Endothelial cell of umbilical vein (primary cell): ENCODE measurements at places on chromosomes 1 and 21. TPM values are rescaled to one million over a fixed set of nuclear protein-coding genes. Genes with fewer than 3 reads are reported as not detected.

TFF2 gene
- polyA plus RNA-seq, result not detected in 2 replicates

ITLN2 gene
- 0.32 and 0.46 TPM in 2 replicates for polyA plus RNA-seq

AJAP1 gene
- not detected in 2 replicates for polyA plus RNA-seq

SLFNL1 gene
- polyA plus RNA-seq, result 0.14 and 0.25 TPM in 2 replicates

OR14K1 gene
- not detected in 2 replicates for polyA plus RNA-seq

SHISA4 gene
- polyA plus RNA-seq, result 78.2 and 95.1 TPM in 2 replicates

CYP4A11 gene
- polyA plus RNA-seq, result not detected in 2 replicates

CNTN2 gene
- polyA plus RNA-seq, result not detected in 2 replicates

RGS13 gene
- polyA plus RNA-seq, result not detected in 2 replicates

HPCAL4 gene
- polyA plus RNA-seq, result not detected in 2 replicates

SERPINC1 gene
- polyA plus RNA-seq, result 0.05 and 0.06 TPM in 2 replicates

ACTL8 gene
- polyA plus RNA-seq, result not detected in 2 replicates

AKR7A3 gene
- polyA plus RNA-seq, result 0.50 and 0.51 TPM in 2 replicates

PAPPA2 gene
- not detected in 2 replicates for polyA plus RNA-seq

SPATA45 gene
- polyA plus RNA-seq, result not detected in 2 replicates

TSACC gene
- polyA plus RNA-seq, result 0.38 and 0.94 TPM in 2 replicates

CITED4 gene
- 3.8 and 4.7 TPM in 2 replicates for polyA plus RNA-seq

HNRNPCL2 gene
- polyA plus RNA-seq, result not detected in 2 replicates

CEP350 gene
- 2.7 and 4.8 TPM in 2 replicates for polyA plus RNA-seq

LHX8 gene
- not detected in 2 replicates for polyA plus RNA-seq

RNASEL gene
- polyA plus RNA-seq, result 0.38 and 0.59 TPM in 2 replicates

CR1L gene
- not detected in 2 replicates for polyA plus RNA-seq

CFAP107 gene
- polyA plus RNA-seq, result not detected in 2 replicates

SHC1 gene
- 324 and 379 TPM in 2 replicates for polyA plus RNA-seq

RPE65 gene
- not detected in 2 replicates for polyA plus RNA-seq

AADACL3 gene
- polyA plus RNA-seq, result not detected in 2 replicates

LMX1A gene
- polyA plus RNA-seq, result not detected in 2 replicates

NPHS2 gene
- not detected in 2 replicates for polyA plus RNA-seq

ANGPTL3 gene
- not detected in 2 replicates for polyA plus RNA-seq

KCNJ10 gene
- polyA plus RNA-seq, result not detected in 2 replicates

UTP25 gene
- polyA plus RNA-seq, result 5.9 and 6.6 TPM in 2 replicates

LRRC3 gene
- polyA plus RNA-seq, result 4.9 and 5.1 TPM in 2 replicates

TAF13 gene
- 9.6 and 14.8 TPM in 2 replicates for polyA plus RNA-seq

PRKAA2 gene
- polyA plus RNA-seq, result 0.22 and 0.32 TPM in 2 replicates

RASAL2 gene
- 9.9 and 12.5 TPM in 2 replicates for polyA plus RNA-seq

CYP4A22 gene
- not detected in 2 replicates for polyA plus RNA-seq

AGPAT3 gene
- 36.8 and 39.9 TPM in 2 replicates for polyA plus RNA-seq

B3GALT5 gene
- polyA plus RNA-seq, result 0.03 and 0.04 TPM in 2 replicates

TSPAN1 gene
- polyA plus RNA-seq, result 0.65 and 0.91 TPM in 2 replicates

FNDC10 gene
- polyA plus RNA-seq, result 1.5 and 2.2 TPM in 2 replicates

RWDD3 gene
- polyA plus RNA-seq, result 6.7 and 9.3 TPM in 2 replicates

ASCL5 gene
- not detected in 2 replicates for polyA plus RNA-seq

GNAT2 gene
- 0.08 TPM in 1 of 2 replicates, not detected in the other for polyA plus RNA-seq

ZNF691 gene
- 6.9 TPM in 2 replicates for polyA plus RNA-seq

MIXL1 gene
- polyA plus RNA-seq, result 0.58 and 0.75 TPM in 2 replicates

TNNT2 gene
- polyA plus RNA-seq, result not detected in 2 replicates

TMEM82 gene
- polyA plus RNA-seq, result not detected in 2 replicates

EFNA1 gene
- 289 and 295 TPM in 2 replicates for polyA plus RNA-seq

PLA2G2F gene
- not detected in 2 replicates for polyA plus RNA-seq

UBASH3A gene
- polyA plus RNA-seq, result not detected in 2 replicates

HENMT1 gene
- 3.2 and 4.5 TPM in 2 replicates for polyA plus RNA-seq

OR2G2 gene
- not detected in 2 replicates for polyA plus RNA-seq
